Keratinocyte (primary cell): ENCODE measurements at places on chromosomes 3 and 15.

- no peak for DNase-seq
Measured at GRCh38 chr3:140942221-140943104, 827 bp downstream of the SLC25A36 start.

GRCh38 chr3:190883973-190884832 is 21.7 kb upstream of the GMNC start:
- DNase-seq: no peak

DNA sequence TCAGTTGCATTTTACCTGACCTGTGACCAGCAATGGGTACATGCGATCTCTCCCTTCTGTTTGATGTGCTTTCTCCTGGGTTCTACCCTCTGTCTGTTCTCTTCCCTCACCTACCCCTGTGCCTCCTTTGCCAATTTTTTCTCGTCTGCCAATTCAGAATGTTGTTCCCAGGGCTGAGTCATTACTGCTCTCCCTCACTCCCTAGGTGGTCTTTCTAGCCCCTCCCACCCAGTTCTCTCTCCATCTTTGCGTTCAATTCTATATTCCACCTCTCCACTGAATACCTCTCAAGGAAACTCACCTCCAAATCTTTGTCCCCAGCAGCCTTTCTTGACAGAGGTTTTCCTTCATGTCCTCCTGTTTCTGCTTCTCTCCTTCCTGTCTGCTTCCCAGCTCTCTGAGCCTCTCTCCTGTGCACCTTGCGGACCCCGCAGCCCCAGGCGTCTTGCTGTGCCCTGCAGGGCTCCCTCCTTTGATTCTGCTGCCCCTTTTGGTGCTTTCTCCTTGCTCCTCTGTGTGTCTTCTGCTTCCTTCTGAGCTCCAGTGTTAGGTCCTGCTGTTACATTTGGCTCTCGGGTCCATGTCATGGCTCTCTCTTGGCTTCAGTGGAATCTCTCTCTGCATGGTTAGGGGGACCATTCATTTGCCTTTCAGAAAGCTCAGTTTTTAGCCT is 398.2 kb upstream of the TPM1 start:
- DNase-seq: no peak

DNA sequence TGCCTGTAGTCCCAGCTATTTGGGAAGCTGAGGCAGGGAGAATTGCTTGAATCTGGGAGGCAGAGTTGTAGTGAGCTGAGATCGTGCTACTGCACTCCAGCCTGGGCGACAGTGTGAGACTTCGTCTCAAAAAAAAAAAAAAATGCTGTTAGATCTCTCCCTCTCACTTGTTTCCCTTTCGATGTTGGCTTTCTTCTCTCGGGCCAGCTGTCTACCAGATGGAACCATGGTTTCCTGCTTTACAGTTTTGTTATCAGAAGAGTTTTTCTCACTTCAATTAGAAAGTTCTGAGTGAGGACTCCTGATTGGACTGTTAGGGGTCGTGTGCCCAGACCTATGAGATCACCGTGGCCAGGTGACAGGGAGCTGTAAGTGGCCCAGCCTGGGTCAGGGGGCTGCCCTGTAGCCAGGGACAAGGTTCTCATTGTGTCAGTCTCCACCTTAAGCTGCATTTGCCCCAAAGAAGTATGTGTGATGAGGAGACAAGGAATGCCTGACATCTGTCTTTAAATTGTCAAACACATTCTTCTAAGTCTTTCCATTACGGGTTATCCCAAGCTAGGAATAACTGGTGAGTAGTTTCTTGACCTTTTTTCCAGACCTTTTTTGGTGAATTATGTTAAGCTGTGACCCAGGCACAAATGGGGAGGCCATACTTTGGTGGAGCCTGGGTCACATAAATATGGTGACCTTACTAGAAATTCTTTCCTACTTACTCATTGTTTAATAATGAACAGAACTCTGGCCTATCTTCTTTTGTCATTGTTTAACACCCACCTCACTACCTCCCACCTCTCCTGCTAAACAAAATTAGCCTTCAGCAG is 25.2 kb downstream of the SNAPC5 start:
- DNase-seq: no peak

DNA sequence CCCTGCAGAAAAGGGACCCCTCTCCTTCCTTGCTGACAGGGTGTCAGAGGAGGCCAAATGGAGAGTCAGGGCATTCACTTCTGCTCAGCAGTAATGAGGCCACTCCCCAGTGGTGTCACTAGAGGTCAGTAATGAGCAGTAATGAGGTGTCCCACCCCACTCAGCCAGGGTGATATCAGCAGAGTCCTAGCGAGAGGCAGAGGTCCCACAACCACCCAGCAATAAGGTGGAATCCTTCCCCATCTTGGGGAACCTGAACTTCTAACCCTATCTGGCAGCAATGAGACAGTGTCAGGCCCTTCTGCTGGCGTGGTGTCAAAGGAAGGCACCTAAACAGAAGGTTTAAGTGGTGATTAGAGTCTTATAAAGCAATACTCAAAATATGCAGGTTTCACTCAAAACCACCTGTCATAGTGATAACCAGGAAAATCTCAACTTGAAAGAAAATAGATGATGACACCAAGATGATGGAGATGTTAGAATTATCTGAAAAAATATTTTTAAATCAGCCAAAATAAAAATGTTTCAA is 12.9 kb downstream of the OCA2 start:
- no peak for DNase-seq

DNA sequence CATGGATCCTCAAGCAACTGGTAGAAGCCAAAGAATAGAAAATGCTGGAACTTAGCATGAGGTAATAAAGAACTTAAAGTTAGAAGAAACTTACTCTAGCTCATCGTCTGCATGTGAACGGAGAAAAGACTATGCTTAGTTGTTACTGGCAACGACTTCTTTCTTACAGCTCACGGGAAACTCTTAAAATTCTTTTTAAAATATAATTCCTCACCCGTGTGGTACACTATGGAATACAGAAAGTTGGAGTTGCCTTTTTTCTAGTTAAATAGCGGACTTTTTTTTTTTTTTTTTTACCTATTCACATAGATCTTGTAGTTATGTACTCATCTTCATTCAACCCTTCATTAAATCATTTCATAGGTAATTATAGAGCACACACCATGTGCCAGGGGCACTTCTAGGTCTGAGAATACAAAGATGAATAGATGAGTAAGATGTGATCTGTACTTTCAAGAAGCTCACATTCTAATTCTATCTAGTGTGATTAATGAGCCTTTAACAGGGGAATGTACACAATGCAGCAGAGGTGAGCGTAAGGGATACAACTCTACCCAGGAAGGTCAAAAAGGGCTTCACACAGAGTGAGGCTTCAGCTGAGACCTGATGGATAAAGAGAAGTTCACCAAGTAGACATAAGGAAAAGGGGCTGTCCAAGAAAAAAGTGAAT is 18.4 kb upstream of the KCNMB2 start:
- DNase-seq: peak; percentile 17

DNA sequence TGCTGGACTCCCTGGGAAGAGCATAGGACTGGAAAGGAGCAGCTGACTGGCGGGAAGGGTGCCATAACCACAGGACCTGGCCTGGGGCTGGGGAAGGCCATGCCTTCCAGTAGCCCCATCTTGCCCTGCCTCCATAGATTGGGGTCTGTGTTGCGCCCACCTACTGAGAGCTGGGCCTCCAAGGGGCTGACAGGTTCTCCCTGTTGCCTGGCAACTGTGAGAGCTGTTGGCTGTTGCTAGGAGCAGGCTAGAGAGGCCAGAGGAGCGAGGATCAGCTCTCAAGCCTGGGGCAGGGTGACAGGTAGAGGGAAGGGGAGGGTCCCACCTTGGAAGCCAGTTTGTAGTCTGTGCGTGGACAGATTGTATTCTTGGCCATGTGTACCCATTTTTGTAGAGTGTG is 2.8 kb upstream of the GNAI2 start:
- no peak for DNase-seq

GRCh38 chr3:20837676-20838302 is 651.8 kb upstream of the SGO1 start:
- DNase-seq: no peak

DNA sequence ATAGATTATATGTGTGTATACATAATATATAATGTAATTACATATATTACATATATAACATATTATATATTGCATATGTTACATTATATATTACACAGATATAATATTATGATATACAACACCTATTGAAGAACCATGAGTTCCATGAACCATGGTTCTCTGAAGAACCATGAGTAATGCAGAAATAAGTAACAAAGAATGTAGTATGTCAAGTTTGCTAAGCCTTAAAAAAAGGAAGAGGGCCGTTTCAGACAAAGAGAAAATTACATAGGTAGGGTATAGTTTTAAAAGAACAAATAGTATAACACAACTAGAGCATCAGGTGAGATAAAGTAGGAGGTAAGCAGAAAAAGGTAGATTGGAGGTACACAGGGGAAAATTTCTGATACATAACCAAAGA is 177.0 kb downstream of the FGF12 start:
- no peak for DNase-seq

- no peak for DNase-seq
Measured at GRCh38 chr3:151282921-151283320, 4.6 kb upstream of the P2RY14 start.

DNA sequence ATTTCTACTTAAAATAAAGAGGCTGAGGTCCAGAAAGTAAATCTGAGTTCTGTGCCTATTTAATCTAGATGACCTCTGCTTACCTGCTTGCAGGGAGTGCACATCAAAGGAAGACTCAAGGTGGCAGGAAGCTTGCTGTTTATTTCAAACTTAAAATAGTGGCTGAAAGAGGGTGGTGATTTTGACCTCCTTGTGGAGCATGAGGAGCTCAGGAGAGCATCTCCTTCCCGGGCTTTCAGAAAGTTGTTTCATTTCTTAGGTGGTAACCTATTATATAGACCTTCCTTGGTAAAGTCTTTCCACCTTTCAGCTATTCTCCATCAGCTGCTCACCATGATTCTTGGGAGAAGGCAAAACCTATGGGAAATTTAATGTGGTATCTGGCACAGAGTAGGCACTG is 494 bp downstream of the GCSAM start:
- DNase-seq: no peak

- no peak for DNase-seq
Measured at GRCh38 chr15:72331021-72331420, 11.1 kb upstream of the CELF6 start.

DNA sequence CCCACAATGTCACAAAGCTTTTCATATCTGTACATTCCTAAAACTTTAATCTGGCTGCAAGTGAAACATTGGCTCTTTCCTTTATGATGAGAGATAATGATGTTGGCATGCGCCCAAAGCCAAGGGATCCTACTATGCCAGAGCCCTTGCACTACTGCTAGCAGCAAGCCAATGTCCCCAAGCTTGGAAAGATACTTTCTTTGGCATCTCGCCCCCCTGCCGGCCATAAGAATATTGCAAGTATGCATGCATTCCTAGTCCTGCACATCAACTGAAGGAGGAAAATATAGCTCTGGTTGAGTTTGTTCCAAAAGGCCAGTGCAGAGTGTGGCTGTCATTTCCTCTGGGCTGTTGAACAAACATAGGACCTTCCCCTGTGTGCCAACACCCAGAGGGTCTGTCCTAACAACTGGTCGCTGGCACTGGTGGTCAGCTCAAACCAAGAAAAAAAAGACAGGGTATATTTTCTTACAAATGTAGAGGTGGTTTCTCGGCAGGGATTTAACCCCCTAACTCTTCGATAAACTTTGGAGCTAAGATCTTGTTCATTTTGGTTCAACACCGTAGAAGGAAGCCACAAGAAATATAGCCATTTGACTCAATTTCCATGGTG is 120.9 kb upstream of the ZBED2 start:
- no peak for DNase-seq
